ENCODE measurements at places on chromosomes 7 and 10.
A peak's percentile ranks its signal among the peaks of the same experiment; 100 is the strongest.

- no peak for DNase-seq
These were observed 12.1 kb upstream of the ZC3HAV1L start for GRCh38 chr7:139047970-139048369.

GRCh38 chr7:90461219-90461618 lies 8.2 kb upstream of the PTTG1IP2 start:
- DNase-seq: no peak

GRCh38 chr10:84156768-84157167 lies 16.8 kb upstream of the GPR15LG start:
- DNase-seq: peak; percentile 65

DNA sequence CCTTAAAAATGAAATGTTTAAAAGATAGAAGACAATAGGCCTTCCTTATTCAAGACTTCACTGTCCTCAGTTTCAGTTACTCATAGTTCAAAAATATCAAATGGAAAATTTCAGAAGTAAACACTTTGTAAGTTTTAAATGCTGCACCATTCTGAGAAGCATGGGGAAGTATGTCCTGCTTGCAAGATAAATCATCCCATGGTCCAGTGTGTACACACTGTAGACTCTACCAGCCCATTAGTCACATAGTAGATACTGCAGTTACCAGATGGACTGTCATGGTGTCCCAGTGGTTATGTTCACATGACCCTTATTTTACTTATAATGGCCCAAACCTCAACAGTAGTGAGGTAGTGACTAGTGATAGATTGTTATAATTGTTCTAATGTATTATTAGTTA lies 69.5 kb downstream of the PTPN12 start:
- no peak for DNase-seq

- DNase-seq: no peak
These were observed 2.1 kb downstream of the CYP3A5 start for GRCh38 chr7:99677648-99678045.

DNA sequence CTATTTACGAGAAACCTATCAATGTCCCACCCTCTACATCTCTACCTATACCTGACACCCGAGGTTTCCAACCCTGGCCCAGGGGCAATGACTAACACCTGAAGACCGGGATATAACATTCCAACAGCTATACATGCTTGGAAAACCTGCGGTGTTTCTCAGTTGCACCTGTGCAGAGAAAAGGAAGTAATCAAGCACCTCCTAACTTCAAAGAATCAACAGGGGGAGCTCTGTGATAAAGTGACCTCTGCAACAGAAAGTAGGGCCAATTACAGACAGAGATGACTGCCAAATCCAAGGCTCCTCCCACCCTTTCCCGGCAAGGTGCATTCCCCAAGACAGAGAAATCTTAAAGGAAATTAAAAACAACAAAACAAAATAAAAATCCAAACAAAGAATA lies 41.3 kb downstream of the CCDC6 start:
- no peak for DNase-seq
